Ascending aorta (tissue), 2 donors: ENCODE measurements at places on chromosomes 12 and 14. TPM values are rescaled to one million over a fixed set of nuclear protein-coding genes. Genes with fewer than 3 reads are reported as not detected.

DNA sequence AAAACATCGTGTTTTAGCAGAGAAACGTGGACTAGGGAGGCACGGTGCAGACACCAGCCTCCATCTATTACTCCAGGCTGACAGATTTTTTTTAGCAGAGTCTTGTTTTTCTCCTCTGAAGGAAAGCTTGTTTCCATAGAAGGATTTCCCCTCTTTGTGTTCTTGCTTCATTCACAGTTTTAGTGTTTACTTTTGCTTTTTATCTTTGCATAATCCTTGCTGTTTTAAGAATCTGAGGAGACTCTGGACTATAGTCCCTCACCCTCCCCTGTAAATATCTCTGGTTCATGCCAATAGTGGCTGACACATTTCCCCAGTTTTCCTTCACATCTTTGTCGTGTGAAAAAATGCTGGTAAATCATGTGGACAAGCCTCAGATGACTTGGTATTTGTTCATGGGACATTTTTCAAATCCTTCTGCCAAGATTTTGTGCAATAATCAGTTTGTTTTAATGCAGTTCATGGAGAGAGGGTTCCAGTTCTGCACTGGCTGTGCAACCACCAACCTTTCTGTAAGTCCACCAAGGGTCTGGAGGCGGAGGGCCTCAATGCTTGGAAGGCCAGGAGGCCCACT is 39.9 kb upstream of the TMCC3 start:
- no peaks in the 10 kb centered on the region for H3K36me3 ChIP-seq
- H3K27me3 ChIP-seq, result no peaks in the 10 kb centered on the region
- H3K4me3 ChIP-seq, result peak overlapping the region; percentile 50
- DNase-seq, result no peak

DNA sequence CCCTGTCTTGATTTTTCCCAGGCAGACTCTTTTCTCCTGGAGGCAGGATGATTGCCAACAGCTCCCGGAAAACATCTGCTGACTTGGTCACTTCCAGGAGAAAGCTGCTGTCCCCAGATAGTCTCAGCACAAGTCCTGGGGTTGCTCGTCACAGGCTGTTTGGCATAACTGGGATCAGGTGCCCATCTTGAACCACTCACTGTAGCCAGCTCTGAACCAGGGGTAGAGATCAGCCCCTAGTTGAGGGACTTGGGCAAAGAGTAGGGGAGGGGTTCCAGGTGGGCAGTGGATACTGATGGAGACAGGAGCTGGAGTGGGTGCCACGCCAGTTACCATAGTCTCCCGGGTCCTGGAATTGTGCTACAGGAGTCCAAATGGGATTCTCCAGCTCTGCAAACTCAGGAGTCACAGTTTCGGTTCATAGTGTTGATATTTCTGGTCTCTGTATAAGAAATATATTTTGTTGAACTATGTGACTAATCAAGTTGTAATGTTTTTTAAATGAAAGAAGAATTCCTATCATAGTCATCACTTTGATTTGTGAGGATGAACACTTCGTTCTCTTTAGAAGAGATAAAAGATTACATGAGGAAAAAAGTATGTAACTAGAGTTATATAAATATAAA is 1154.5 kb downstream of the AACS start:
- no peak overlapping the region for H3K4me3 ChIP-seq
- DNase-seq, result no peak
- no peak overlapping the region for H3K27ac ChIP-seq
- no peaks in the 10 kb centered on the region for H3K36me3 ChIP-seq

- peaks cover under 1% of the 10 kb centered on the region for H3K36me3 ChIP-seq
- DNase-seq, result no peak
- H3K4me3 ChIP-seq, result no peak overlapping the region
- no peaks in the 10 kb centered on the region for H3K27me3 ChIP-seq
- H3K27ac ChIP-seq, result no peak overlapping the region
Measured at GRCh38 chr14:85554106-85554505, 24.2 kb downstream of the FLRT2 start.

DNA sequence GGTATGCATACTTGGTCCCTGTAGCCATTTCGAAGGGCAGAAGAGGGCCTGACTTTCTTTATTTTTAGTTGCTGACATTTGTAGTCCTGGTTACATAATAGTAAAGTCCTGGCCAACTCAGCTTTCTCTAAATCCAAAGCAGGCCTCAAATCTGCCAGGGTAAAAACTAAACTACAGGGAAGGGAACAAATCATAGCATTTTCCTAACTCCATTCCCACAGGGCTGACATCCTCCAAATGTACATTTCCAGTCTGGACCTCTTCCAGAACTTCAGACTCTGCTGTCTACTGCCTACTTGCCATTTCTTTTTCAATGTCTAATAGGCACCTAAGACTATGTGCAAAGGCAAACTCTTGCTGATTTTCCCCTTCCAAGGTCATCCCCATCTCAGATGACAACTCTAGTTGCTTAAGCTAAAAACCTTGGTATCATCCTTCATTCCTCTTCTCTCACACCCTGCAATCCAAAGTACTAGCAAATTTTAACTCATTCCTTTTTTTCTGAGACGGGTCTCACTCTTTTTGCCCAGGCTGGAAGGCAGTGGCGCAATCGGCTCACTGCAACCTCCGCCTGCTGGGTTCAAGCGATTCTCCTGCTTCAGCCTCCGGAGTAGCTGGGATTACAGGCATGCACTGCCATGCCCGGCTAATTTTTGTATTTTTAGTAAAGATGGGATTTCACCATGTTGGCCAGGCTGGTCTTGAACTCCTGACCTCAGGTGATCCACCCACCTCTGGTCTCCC is 2.0 kb downstream of the DDIT3 start:
- no peak for DNase-seq
- peaks cover 42% of the 10 kb centered on the region for H3K36me3 ChIP-seq
- H3K27ac ChIP-seq, result peak overlapping the region; percentile 98

DNA sequence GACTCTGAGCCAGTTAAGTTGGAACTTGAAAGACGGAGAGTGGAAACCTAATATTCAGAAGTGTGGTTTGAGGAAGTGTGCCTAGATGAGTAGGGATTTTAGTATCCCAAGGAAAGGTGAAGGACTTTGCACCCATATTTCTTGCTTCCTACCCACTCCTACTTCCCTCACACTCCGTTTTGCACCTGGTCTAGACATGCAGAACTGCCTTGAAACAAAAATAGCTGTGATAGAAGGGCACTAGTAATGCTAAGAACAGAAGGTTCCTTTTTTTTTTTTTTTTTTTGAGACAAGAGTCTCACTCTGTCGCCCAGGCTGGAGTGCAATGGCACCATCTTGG is 732 bp upstream of the ARF3 start:
- H3K27ac ChIP-seq, result peak overlapping the region; percentile 45
- no peaks in the 10 kb centered on the region for H3K36me3 ChIP-seq
- H3K4me1 ChIP-seq, result no peaks in the 10 kb centered on the region
- no peak for DNase-seq

GRCh38 chr14:49857427-49858003 is 4.9 kb upstream of the NEMF start:
- H3K27me3 ChIP-seq, result no peaks in the 10 kb centered on the region
- H3K36me3 ChIP-seq, result no peaks in the 10 kb centered on the region
- no peak overlapping the region for H3K27ac ChIP-seq
- DNase-seq, result no peak

DNA sequence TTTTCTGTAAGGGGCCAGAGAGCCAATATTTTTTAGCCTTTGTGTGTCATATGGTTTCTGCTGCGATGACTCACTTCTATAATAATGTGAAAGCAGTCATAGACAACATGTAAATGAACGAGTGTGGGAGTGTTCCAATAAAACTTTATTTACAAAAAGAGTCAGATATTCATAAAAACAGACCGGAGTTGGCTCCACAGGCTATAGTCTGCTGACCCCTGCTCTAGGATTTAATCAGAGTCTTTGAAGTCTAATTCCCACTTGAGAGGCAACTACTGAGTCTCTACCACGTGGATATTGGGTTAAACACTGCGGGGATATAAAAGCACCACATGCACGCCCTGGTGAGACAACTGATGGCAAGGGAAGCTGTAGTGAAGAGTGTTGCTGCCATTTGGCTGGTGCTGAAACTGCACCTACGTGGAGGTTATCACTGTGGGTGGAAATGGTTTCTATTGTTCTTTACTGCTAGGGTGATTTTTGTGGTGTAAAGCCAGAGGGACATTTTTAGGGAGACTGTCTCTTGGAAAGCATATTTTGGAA is 3.6 kb upstream of the NINJ2 start:
- H3K4me3 ChIP-seq, result no peak overlapping the region
- DNase-seq, result peak; percentile 44
- H3K4me1 ChIP-seq, result peaks cover 5% of the 10 kb centered on the region
- H3K36me3 ChIP-seq, result no peaks in the 10 kb centered on the region
- no peak overlapping the region for H3K27ac ChIP-seq

The NGB gene
- not detected for total RNA-seq

The HHIPL1 gene
- 11.9 TPM for total RNA-seq

The PEX5 gene
- 61.7 TPM for total RNA-seq

The NFATC4 gene
- 58.9 TPM for total RNA-seq

The LTBR gene
- total RNA-seq, result 284 TPM

The IFI27L1 gene
- total RNA-seq, result not detected

The KRT78 gene
- total RNA-seq, result not detected

The CEP128 gene
- 3.3 TPM for total RNA-seq

The DTX1 gene
- total RNA-seq, result 4.5 TPM

The SCFD1 gene
- 41.0 TPM for total RNA-seq
